ENCODE measurements at places on chromosomes 7 and 10.

GRCh38 chr7:6164491-6164890 is 107.9 kb downstream of the CYTH3 start:
- DNase-seq = no peak

DNA sequence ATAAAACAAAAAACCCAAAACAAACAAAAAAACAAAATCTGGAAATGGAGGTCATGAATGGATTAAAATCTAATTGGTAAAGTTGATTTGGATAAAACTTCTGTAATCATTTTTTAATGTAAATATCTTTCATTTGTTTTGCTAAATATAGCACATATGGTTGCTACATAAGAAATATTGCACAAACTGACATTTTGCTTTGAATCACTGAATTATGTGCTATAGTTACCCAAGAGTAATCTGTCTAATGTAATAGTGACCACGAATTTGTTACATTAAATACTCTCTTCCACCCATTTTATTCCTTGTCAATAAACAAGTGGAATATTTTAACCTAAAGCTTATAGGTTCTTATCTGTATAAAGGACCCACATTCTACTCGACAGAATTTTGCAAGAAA is 6.2 kb downstream of the CFAP58 start:
- no peak for DNase-seq

DNA sequence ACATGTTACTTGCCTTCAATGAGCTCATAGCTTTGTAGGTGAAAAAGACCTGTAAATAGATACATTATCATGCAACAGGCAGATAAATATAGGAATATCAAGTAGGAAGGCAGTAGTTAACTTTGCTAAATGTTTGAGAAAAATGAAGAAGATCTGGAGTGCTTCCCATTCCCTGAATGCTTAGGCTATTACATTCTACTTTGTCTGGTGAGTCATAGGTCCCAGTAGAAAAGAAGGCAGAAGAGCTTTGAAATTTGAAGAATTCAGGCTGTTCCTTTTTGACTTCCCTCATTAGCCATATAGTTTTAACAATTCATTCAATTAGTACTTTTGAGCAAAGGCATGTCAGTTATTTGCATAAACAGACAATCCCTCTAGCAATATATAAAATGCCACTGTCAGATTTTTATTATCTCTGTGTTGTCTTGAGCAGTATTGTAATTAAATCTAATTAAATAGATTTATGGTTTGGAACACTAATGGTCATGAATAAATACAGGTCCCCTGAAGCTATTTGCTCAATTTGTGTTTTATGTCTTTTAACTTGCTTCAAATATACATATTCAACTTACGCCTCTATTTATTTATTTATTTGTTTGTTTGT is 875.0 kb downstream of the REEP3 start:
- peak; percentile 64 for DNase-seq

DNA sequence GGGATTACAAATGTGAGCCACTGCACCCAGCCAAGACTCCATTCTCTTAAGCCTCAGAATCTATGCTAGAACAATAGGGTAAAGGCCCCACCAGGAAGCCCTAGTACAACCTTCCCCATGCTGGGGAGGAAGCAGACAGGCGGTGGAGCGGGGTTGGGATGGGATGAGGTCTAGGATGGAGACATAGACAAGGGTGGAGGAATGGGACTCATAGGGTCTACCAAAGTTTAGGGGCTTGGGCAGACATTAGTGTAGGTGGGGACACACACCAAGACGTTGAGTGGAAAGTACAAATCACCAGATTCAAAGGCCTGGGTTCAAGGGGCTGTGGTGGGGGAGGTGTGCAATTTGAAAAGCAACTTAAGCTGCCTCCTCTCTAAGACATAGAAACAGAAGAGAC is 19.3 kb downstream of the PRSS2 start:
- DNase-seq = no peak

DNA sequence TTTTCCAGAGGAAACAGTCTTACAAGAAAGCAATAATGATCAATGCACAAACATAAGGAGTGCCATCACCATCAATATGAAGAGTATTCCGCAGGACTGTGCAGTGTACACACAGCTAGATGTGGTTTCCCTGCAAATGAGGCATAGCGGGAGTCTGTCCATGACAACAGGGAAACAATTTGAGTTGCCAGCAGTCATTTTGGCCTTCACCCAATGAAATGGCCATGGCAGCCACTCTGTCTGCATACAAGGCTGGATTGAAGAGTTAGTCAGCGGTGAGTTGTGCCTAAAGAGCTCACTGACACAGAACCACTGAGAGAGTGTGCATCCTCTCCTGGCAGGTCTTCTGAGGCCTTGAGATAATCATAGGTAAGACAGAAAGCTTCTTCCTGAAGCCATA is 303.3 kb downstream of the IPMK start:
- no peak for DNase-seq

DNA sequence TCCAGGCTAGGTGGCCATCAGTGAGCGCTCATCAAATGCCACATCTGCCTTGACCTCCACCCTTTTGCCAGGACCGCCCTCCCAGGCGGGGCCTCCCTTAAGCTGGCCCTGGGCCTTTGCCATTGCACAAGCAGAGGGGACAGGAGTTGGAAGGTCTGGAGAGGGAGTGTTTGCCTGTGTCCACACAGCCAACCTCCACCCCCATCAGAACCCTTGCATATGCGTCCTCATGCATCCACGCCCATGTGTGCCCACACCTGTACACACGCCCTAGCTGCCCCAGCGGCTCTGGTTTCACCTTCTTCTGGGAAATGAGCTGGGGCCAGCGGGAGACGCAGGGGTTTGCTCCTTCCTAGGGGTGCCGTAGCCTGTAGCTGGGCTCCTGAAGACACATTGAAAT is 64.0 kb downstream of the NEURL1 start:
- no peak for DNase-seq

DNA sequence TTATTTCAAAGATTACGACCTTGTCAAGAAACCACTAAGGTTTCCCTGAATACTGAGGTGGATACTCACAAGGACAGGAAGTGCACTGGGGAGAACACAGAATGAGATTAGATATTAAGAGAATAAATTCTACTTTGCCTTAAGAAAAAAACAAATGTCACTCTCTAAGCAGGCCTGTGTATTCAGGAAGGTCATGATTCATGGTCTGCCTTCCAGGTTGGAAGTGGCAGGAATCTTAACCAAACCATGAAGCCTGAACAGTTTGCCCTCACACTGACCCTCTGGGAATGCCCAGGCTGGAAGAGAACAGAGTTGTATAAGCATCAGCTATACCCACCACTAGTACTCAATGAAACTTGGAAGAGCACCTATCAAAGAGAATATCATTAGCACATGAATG is 227.6 kb downstream of the DGKI start:
- DNase-seq = no peak

- DNase-seq = peak; percentile 8
These were observed 534.2 kb upstream of the ZWINT start for GRCh38 chr10:56895306-56895705.

- DNase-seq = no peak
These were observed 5.6 kb upstream of the RSU1 start for GRCh38 chr10:16822726-16823360.

GRCh38 chr10:70537398-70538194 is 59.0 kb downstream of the PALD1 start:
- no peak for DNase-seq

GRCh38 chr7:149559711-149560110 is 62.1 kb upstream of the ZNF746 start:
- no peak for DNase-seq

DNA sequence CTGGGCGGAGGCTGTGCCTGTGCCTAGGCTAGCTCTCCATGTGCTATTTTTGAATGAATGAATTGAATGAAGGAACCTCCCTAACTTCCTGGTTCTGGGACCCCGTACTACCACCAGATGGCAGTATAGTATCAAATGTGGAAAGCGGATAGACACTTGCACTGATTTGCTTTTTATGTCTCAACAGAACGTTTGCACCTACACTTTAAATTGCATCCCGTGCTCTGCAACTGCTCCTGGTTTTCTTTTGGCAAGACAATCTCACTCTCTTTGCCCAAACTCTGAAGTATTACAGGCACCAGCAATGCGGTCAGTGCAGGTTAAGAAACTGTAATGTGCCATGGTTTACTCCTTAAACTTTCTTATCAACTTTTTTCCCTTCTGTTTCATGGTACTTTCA is 6.5 kb downstream of the FZD8 start:
- no peak for DNase-seq

GRCh38 chr10:4813496-4813895 is 12.5 kb upstream of the AKR1E2 start:
- DNase-seq = no peak

GRCh38 chr7:103867874-103868273 is 121.6 kb downstream of the RELN start:
- no peak for DNase-seq

DNA sequence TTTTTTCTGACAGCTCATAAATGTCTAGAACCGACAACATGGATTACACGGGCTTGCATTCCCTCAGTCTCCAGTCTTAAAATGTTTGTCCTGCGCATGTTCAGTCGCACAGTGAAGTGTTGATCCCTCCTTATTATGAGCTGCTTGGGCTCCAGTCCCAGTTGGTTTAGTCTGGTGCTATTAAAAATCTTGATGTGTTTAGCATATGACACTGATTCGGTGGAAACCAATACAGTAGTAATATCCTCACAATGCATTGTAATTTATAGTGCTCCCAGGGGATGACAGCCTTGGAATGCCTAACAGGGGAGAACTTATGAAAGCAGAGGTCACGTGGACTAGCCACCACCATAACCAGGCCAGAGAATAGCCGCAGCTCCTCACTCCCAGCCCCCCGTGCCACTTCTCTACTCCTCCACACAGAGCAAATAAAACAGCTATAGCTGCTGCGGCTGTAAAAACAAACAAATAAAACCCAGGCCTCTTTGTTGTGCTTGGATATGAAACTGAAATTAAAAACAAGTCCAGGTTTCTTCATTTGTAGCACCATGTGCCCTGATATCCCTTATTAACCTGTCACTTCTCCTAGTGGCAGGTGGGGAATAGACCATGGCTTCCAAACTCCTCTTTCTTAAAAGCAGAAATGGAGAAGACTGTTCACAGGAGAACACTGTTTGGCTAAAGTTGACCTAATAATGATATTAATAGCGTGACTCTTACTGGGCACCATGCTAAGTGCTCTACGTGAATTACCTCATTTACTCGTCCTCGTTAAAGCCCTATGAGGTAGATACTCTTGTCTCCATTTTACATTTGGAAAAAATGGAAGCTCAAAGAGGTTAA is 7.7 kb downstream of the DPCD start:
- DNase-seq = no peak

DNA sequence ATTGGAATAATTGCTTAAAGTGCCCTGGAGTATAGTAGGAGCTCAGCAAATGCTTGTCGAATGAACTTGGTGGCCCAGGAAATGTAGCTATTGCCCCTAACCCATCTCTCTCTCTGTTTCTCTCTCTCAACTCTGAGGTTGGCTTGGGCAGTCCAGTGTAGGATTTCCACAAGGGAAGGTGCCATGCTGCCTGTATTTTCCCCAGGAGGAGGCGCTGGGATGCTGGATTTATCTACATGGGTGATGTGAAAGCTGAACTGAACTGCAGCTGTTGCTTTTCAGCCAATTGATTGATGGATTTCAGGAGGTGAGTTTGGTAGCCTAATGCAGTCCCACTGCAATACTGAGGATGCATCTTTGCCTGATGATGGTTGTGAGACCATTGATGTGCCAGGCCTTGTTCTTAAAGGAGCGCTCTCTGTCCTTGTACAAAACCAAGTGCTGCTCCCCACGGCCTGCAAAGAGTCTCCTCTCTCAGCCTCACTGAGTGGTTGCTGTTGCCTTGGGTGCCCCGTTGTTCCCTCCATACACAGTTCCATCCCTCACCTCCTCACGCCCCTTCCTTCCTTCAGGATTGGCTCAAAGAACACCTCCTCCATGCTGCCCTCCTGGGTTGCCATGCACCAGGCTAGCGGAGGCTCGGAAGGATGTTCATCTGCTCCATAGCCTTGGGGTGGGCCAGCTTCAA is 200.6 kb downstream of the GLRX3 start:
- no peak for DNase-seq

DNA sequence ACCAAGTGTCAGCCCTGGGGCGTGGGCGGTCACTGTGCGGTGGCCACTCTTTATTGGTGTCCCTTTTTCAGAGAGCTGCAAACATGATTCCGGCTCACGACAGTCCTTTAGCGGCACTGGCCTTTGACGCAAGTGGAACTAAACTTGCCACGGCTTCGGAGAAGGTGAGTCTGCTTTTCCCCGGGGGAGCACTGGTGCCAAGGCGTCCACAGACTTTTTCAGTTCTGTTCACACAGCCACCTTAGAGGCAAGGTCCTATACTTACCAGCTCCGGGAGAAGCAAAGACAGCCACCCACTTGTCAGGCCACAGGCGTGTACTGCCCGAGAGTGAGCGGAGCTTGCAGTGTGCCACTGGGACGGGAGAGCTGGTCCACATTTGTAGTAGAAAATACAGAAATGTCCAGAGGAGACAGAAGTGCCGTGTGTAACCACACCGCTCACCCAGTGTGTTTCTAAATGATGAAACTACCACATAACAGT is 27.9 kb downstream of the WIPI2 start:
- no peak for DNase-seq

- no peak for DNase-seq
These were observed 42.3 kb upstream of the UBE3C start for GRCh38 chr7:157096286-157097055.

DNA sequence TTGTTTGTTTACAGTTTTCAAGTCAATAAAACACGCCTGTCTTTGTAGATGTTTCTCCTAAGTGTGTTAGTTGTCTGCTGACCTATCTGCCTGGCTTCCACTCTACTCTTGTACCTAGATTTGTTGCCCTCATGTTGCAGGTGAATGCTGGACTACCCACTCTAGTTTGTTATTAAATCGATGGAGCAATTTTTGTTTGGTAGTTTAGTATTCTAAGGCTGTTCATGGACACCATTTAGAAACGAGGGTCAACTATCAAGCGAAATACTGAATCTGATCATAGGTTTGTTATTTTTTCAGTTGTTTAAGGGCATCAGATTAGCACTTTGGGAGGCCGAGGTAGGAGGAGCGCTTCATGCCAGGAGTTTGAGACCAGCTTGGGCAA is 29.1 kb upstream of the MKLN1 start:
- DNase-seq = no peak

DNA sequence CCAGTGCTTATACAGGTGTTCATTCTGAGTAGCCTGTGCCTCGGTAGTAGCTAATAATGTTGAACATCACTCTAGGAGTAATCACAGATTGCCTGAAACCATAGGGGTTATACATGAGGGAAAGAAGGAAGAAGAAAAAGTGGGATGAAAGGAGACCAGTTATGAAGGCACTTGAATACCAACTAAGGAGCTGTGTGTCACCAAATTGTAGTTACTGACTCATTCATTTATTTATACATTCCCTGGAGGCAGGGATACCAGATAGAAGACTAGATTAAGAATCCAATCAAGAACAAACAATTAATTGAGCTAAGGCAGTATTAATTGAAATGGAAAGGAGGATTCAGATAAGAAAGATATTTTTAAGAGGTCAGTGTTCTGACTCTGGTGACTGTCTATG is 129.6 kb upstream of the PRPS1L1 start:
- DNase-seq = no peak

- DNase-seq = no peak
These were observed 88.3 kb upstream of the ANTXRL start for GRCh38 chr10:46198516-46198915.

DNA sequence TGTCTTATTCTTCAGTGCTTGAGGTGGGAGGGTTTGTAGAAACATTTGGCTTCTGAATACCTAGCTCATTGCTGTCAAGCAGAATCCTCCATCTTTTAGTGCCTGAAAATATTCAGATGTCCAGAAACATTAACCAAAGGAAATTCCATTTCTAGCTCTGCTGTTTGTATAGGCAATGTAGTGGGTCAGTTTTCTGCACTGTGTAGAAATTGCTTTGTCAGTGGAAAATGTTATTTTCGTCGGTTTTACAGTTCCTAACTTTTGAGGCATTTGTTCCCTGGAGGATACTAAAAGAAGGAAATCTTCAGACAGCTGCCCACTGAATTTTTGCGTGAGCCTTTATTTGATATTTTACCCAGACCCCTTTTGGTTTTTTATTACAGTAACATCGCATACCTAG is 143.4 kb downstream of the TPST1 start:
- DNase-seq = no peak

Data from HS-5 (cell line).